Germinal center (tissue), 1 donor: ENCODE measurements at places on chromosomes 16 and 17.

DNA sequence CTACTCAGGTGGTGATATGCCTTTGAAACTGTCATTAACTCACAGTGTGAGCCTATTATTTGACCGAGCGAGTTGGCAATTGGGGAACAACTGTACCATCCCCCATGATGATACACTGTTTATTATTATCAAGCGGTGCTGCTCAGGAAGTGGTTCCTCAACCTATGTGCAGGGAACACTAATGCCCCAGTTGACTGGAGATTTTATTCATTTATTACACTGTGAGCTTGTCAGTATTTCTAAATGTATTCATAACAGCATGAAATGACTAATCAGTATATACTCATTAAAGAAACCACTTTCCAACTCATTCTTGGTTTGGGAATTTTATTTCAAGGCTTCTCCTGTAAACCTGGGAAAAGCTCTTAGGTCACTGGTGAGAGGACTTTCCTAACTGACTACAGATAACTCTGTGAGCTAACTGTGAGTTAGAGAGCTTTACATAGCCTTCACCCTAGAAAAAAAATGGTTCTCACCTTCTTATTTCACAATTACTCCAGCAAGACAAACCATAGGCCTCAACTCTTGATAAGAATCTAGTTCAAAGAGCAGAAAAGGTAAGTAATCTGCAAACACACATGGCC is 42.4 kb downstream of the NXPH3 start:
- no peak for DNase-seq

GRCh38 chr16:73813527-73813926 is 483.1 kb upstream of the PSMD7 start:
- DNase-seq = no peak

DNA sequence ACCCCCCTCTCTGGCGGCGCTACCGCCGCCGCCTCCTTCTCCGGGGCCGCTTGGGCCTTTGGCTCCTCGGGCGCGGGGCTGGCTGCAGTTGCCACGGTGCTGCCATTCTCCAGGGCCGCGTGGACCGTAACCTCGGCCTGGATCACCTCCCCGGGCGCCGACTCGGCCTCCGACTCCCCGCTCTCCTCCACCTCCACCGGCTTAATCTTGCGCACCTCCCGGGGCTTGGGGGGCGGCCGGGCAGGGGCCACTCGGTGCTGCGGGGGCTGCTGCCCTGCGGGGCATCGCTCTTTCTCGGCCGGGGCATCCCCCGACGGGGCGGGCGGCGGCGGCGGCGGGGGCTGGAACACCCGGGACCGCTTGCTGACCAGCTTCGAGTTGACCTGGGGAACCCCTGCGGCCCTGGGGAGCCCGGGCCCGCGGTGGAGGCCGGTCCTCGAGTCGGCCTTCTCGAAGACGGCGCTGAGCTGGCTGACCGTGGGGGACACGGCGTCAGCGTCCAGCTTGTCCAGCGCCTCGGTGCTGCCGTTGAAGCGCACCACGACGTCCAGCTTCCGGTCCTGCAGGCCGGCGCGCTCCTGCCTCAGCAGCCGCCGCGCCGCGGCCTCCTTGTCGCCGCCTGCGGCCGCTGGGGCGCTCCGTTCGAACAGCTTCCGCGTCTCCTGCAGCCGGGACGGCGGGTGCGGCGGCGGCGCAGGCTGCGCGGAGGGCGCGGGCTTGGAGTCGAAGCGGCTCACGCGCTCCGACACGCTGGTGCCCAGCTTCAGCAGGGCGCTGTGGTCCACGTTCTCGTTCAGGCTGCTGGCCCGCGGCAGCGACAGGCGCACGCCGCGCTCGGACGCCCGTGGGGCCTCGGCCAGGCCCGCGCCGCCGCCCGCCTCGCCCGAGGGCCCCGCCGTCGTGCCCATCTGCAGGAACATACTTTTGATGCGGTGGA is 792 bp downstream of the PPP1R9B start:
- peak; percentile 71 for DNase-seq

DNA sequence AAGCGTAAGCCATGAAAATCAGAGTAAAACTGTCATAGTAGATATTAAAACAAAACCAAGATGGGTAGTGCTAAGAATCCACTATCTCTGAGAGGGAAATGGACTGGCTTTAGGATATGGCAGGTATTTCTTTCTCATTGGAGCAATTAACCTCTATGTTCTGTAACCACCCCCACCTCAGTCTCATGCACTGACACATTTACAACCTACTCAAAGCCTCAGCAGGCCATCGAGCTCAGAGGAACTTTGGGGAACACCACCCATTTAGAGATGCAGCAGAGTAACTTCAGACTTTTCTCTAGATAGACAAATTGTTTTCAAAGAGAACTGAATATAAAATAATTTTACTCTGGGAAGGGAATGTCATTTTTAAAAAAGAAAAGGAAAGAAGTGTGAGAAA is 615.8 kb upstream of the ZFHX3 start:
- DNase-seq = no peak

GRCh38 chr17:63033142-63033541 is 67.1 kb downstream of the TANC2 start:
- DNase-seq = no peak

DNA sequence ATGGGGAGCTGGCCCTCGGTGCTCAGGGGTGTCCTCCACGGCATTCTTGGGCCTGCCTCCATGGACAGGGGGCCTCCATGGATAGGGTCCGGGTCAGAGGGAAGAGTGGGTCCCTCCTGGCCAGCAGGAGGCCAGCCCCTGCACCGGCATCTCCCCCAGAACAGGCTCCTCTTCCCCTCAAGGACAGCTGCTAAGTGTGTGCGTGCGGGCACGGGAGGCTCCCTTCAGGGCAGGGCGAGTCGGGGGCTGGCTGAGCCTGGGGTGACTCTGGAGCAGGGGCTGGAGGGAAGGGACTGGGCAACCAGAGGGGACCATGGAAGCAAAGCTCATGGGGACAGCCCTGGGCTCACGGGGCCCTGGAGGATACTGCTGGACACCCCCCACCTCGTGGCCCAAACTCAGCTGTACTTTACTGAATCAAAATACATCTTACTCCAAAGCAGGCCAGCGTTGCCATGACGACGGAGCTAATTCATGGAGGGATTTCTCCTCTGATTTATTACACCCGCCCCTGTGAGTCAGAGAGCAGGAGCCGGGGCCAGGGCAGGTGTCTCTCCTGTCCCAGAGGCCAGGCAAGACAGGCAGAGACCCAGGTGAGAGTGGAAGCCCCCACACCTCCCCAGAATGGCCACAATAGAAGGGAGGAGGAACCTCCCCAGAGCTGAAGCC is 2.1 kb downstream of the CASKIN1 start:
- no peak for DNase-seq

DNA sequence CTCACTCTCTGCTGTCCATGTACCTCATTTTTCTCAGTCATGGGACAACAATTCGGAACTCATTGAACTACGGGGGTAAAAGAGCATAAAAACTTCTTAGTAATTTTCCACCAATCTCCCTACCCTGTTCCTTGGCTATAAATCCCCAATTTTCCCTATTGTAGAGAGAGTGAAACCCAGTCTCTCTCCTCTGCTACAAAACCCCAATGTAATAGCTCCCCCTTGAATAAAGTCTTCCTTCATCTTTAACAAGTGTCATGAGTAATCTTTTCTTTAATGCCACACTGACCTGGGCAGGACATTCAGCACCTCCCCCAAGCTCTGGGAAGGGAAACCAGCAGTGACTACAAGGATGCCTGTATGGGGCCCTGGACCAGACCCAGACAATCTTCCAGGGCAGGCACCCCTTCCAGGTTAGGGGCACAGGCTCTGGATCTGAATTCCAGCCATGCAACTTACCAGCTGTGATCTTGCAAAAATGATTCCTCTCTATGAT is 10.2 kb upstream of the EIF1 start:
- DNase-seq = no peak

- DNase-seq = no peak
Measured at GRCh38 chr17:8053600-8053999, 14.7 kb downstream of the ALOX15B start.

DNA sequence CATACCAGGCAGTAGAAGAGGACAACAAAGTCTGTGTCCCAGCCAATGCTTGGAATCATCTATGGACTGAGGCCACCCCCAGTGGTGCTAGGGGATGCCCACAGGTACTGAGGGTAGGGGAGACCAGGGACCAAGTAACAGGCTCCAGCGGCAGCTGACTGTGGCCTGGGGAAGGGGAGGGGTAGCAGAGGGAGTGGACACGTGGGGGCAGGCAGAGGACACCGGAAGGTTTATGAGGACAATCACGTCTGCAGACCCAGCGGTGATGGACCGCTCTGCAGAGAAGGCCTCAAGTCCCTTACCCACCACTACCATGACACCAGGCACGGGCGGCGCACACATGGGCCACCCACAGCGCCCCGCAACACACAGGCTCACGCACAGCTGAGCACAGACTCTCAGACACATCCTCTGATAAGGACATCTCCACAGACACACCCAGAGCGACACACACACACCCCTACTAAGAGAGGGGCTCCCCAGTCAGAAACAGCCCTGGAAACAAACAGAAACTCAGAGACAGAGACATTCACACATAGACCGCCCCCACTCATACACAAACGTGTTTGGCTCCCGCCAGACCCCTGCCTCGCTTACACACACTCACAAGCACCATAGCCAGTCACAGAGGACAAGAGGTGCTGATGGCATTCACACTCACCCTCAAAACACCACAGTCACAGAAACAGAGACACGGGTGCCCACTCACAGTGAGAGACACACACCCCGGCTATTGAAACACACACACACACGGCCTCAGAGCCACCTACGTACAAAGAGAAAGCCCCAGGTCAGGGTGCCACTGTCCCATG is 35.8 kb downstream of the SRCIN1 start:
- no peak for DNase-seq

GRCh38 chr17:8079291-8080207 is 8.0 kb downstream of the ALOX12B start:
- peak; percentile 87 for DNase-seq

GRCh38 chr17:79607940-79608623 is 2.8 kb downstream of the RBFOX3 start:
- DNase-seq = peak; percentile 17

GRCh38 chr17:37818689-37819088 is 73.8 kb upstream of the HNF1B start:
- no peak for DNase-seq

DNA sequence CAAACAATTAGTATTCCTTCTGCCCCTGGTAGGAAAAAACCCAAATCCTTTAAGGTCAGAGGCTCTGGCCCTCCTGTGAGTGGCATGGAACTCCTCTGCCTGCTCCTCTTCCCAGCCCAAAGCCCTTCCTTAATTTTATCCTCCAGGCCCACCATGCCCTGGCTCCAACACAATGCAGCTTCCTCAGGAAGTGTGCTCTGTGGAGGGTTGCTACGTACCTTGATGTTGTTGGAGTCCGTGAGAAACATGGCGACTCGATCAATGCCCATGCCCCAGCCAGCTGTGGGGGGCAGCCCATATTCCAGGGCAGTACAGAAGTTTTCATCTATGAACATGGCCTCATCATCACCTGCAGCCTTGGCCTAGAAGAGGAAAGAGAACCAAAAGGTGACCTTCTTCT is 5.3 kb upstream of the ADAT1 start:
- DNase-seq = no peak

GRCh38 chr16:68298907-68299561 is 11.7 kb downstream of the SLC7A6OS start:
- no peak for DNase-seq

DNA sequence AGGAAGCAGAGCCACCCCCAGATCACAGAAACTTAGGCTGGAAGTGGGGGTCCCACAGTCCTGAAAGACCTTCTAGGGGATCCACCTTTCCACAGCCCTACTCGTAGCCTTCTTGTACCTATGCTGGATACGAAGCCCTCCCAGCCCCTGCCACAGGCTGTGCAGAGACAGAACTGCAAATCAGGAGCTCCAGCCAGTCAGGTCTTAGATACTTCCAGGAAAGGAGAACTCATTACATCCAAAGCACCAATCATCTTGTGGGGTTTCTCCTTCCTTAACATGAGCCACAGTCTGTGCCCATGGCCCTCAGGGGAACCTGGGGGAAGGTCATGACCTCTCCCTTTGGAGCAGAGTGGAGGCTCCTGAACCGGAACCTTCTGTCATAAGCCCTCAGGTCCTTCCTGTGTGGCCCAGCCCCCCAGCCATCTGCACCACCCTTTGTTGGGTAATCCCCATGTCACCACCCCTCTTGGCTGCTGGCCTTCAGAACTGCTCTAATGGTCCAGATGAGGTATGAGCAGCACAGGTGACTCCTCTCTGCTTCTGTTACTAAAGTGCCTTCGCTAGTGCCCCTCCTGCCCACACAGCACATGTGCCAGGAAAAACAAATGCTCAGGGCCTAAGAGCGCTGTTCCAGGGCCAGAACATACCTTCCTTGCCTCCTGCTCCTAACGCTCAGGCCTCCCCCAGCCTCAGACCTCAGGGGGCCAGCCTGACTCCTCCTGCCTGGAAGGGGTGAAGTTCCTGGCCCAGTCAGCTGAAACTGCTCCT is 14.6 kb downstream of the SRCIN1 start:
- no peak for DNase-seq

- no peak for DNase-seq
Measured at GRCh38 chr17:60851181-60851580, 173.5 kb downstream of the BCAS3 start.

DNA sequence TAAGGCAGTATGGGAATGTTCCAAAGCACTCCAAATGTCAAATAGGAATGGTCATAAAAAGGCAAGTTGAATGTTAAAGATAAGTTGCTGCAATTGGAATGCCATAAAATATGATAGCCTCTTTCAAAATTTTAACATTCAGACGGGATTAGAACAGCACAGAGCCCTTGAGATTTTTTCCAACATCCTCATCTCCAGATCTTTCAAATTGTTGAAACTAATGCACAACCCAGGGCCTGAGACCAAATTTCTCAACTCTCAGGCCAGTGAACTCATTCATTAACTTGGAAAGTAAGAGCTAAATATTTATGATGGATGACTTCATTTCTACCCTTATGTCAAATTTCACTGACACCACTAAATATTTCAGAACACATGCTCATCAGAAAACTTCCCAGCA is 346.5 kb upstream of the XYLT1 start:
- DNase-seq = no peak

GRCh38 chr17:5126719-5127488 is 11.1 kb downstream of the USP6 start:
- DNase-seq = no peak

- DNase-seq = no peak
Measured at GRCh38 chr16:66346221-66346620, 20.3 kb upstream of the CDH5 start.

GRCh38 chr17:74815550-74816370 is 39.6 kb upstream of the NAT9 start:
- DNase-seq = no peak

GRCh38 chr16:86455640-86456039 is 54.7 kb upstream of the FOXF1 start:
- no peak for DNase-seq

DNA sequence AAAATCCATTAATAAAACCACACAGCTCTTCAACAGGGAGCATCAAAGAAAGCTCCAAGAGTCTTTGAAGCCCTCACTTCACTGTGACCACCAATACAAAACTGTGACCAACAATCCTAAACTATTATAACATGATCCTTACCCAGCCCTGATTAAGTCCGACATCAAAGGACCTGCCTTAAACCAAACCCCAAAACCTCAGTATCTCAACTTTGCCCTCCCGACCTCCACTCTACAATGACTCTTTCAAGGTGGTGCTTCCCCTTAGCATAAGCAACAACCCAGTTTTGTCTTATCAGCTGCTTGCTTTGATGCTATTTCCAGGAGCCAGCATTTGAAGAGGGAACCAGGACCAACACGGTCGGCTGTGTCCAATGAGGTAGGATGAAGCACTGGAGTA is 8.5 kb upstream of the PRSS22 start:
- DNase-seq = no peak
